Gastrocnemius medialis (tissue), 4 donors: ENCODE measurements at places on chromosomes 5 and 9. TPM values are rescaled to one million over a fixed set of nuclear protein-coding genes. Genes with fewer than 3 reads are reported as not detected.

The LAMC3 gene
- total RNA-seq, result 0.07 TPM

The BSPRY gene
- 0.12 TPM for total RNA-seq

The BAAT gene
- 3.8 TPM for total RNA-seq

The PCDHGA3 gene
- total RNA-seq, result 2.8 TPM

The TSSK1B gene
- total RNA-seq, result not detected

The PLAC8L1 gene
- not detected for total RNA-seq

The F2R gene
- 4.2 TPM for total RNA-seq
